CD4-positive, alpha-beta T cell treated with Interleukin-6 for 4 hours (primary cell): ENCODE measurements at places on chromosomes 6 and 20.

DNA sequence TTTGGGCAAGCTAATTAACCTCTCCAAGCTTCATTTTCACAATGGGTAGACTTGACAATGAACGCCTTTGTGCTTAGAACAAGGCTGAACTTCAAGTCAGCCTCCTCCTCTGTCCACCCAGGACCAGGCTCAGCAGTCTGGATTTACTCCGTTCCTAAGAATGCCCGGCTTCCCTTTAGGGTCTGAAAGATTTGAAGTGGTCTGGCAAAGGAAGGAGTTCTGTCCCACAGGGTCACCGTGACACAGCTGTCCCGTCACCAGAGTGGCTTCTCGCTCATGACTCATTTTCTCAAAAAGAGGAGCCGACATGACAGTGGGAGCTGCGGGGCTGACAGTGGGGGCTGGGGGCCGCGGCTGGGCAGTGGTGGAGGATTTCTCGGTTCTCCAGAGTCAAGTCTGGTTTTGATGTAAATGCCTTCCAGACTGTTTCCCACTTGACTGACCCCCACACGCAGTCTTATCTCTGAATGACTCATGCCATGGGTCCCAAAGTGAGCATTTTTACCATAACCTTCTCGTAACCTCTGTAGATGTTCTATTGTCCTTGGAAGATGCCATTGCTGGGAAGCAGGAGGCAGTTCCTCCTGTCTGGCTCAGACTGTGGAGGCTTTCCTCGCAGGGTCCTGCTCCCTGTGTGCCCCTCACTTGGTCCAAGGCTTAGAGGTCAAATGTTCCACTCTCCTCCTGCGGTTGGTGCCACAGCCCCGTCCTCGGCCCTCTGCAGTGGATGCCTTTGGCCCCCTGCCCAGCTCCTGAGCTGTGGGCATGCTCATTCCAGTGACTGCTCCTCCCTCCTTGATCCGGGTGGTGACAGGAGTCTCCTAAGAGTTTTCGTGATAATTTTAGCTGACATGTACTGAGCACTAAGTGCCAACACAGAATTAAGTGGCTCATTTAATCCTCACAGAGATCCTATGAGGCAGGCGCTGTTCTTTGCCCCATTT, 253.1 kb downstream of the FNDC1 start:
- no peak for DNase-seq

DNA sequence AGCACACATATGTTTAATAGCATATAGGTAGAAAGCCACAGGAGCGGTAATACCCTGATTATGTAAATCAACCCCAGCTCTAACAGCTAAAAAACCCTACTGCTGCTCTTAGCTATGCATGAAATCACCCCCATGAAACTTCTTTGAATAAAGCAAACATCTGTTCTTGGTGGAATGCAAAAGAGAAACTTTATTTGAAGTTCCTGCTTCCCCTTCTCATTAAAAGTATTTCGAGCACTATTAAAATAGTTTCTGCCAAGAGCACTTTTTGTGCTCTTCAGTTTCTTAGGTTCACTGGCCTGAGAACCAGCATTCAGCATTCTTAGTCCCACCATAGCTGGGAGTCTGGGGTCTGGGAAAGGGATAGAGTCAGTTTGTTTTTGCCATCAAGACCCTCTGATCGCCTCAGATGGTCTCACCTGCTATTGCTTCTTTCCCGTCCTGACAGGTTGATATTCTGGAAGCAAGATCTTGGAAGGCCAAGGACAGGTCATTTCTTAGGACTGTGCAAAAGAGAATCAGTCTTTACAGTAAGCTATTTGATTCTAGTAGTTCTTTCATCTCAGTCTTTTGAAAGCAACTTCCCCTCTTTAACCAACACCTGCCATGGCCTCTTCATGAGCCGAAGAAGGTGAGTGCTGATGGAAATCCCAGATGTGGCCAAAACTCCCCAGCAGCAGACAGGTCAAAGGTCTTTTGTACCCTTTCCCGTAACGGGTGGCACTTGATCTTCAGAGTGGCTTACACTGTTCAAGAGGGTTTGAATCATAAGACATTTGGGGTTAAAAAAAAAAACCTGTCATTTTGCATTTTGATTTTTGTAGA, 76.5 kb upstream of the TMEM170B start:
- DNase-seq = no peak

DNA sequence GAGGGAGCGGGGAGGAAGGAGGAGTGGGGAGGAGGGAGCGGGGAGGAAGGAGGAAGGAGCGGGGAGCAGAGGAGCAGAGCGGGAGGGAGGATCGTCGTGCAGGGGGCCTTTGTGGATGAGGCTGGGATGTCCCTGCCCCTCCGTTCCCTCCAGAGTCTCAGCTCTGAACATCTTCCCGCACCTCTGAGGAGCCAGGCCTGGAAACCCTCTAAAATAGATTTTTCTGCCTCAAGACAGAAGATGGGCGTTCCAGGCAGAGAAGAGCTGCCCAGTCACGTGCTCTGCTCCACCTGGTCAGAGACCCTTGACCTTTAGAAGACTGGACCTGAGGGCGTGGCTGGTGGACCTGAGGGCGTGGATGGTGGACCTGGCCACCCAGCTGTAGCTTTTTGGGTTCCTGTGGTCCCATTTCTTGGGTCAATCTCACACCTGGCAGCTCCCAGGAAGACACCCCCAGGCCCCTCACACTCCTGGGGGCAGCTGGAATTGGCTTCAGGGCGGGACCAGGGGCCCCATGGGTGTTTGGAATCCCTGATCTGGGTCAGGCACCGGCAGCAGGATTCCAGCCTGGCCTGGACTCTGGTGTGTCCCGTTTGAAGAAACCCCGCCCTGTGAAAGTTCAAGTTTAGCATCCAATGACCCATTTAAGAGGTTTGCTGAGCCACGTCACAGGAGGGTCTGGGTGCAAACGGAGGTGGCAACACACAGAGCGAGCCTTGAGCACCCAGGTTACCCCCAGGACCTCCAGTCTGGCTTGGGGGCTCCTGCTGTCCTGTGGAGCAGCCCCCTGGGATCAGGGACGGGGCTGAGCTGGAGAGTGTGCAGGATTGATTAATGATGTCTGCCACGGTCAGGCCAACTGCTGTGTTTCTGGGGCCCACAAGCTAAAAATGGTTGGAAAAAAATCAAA, 96.9 kb upstream of the BHLHE23 start:
- DNase-seq = no peak

DNA sequence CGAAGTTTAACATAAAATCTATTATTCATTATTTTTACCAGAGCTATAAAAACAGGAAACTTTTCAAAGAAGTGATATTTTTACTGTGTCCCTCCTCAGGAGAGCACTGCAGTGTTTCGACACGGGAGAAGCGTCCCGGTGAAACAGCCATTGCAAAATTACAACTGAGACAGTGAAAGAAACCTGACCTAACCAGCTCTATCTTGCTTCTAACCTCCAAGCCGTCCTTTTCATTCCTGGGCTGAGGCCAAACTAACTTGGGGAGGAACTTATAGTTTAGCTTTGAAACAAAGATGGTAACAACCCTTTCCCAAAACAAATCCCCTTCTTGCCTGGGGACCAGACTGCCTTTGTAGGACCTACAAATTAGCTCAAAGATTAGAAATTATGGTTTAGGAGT, 79.2 kb downstream of the WDR27 start:
- no peak for DNase-seq

DNA sequence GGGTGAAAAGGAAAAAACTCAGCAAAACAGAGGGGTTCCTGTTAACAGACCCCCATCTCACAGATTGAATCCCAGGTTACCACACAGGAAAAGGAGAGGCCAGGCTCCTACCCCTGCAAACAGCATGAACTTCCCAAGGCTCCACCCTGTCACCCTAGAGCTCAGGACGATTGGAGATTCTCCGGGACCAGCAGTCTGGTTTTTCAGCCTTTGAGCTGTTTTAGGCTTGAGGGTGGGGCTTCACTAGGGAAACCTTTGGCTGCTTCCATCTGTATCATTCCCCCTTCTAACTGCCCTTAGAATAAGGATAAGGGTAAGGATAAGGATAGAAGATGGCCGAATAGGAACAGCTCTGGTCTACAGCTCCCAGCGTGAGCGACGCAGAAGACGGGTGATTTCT, 16.0 kb downstream of the C6orf58 start:
- no peak for DNase-seq

GRCh38 chr20:9912858-9913434, 74.1 kb upstream of the PAK5 start:
- DNase-seq = no peak

DNA sequence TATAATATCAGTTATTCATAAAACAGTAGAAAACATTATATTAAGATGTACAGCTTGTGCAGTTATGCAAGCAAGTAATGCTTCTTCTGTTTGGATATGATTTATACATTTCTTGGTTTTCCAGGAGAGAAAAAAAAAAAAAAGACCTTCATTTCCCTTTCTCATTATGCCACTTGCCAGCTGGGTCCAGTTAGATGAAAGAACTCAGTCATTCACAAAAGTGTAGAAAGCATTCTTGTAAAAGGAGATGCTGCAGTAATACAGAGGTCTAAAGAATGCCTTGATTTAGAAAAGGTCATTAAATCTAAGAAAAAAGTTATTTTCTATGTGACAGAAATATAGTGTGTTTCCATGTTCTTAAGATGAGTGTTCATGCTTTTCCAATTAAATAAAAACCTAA, 7.4 kb downstream of the PDE7B start:
- DNase-seq = no peak

DNA sequence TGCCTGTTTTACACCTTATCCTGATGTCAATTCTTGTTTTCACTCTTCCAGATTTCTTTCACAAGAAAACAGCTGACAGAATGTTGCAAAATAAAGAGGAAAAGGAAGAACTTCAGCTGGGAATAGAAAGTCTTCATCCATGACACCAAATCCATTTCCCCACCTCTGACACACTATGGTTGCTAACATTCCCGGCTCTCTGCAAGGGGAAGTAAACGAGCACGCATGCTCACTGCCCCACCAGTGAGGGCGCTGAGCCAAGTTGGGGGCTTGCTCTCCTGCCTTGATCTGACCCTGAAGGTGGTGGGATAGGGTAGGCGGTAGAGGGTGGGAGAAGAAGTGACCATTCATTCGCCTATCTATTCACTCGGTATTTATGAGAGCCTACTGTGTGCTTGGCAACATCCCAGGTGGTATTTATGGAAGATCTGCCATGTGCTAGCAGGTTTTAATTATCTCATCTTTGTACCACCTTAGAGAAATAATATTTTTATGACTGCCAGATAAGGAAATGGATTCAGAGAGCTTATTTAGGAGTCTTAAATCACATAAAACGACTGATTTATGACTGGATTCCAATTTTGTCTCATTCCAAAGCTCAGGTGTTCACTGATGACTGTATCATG, 206.2 kb downstream of the FOXC1 start:
- no peak for DNase-seq

DNA sequence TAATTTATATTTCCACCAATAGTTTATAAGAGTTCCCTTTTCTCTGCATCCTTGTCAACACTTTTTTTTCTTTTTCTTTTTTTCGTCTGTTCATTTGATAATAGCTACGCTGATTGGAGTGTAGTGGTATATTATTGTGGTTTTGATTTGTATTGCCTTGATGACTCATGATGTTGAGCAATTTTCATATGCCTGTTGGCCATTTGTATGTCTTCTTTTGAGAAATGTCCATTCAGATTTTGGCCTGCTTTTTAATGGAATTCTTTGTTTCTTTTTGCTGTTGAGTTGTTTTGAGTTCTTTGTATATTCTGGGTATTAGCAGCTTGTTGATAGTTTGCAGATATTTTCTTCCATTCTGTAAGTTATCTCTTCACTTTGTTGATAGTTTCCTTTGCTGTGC, 773.4 kb downstream of the KIF16B start:
- no peak for DNase-seq

DNA sequence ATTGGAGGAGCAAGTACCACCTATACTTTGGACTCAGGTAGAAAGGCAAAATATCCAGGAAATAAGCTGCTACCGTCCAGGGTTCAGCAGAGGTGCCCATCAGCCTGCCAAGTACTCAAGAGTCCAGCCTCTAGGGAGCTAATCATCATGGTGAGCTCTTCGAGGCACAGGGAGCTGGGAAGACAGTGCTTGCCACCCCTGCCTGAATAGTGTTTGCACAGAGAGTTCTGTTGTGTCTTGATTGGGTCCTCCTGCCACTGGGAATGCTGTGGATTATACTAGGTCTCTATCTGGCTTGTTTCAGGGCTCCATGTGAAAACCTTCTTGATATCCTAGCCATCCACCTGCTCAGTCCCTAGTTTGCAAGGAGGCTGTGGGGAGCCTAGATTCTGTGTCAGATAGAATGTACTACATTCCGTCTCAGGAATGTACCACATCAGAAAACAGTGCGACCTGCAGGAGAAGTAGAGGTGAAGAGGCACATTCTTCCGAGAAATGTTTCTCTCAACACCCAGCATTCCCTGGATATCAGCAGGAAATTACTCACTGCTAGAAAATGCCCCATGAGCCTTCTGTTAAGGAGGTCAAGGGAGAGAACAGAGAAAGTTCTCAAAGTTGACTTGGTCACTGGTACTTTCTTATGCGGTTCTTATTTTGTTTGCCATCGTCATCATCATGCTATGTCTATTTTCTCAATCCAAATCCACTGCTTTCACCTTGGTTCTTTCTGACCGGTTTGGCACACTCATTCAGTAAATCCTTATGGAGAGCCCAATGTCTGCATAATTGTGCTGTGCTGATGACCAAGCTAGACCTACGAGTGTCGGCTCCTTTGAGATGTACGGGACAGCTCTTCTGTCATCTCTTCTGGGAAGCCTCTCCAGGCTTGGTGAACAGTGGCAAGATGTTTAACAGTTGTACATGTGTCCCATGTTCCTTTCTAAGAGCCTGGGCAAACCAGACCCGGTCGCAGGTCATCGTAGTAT, 30.7 kb downstream of the PTPN1 start:
- DNase-seq = no peak

DNA sequence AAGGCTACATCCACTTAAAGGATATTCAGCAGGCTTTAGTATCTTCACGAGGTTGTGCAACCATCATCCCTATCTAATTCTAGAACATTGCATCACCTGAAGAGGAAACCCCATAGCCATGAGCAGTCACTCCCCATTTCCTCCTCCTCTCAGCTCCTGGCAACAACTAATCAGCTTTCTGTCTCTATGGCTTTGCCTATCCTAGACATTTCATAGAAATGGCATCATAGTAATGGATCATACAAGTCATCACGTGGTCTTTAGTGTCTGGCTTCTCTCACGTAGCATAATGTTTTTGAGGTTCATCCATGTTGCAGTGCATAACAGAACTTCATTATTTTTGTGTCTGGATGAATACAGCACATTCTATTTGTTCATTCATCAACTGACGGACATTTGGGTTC, 20.5 kb downstream of the SNAI1 start:
- no peak for DNase-seq

DNA sequence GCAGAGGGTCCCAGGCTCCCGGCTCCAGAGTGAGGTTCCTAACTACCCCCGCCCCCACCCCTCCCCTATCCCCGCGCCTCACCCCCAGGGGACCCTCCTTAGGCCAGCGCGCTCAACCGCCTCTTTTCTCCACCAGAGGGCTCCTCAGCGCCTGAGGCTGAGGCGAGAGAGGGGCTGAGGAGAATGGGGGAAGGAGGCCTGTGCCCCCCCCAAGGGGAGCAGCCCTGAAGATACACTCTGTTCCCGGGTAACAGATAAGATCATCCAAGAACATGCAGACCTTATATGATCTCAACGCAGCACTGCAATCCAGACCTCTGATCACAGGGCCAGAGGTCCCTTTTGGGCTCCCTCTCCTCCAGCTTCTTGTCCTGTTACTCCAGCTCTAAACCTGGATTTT, 43.3 kb upstream of the MRPS10 start:
- peak; percentile 50 for DNase-seq
